ENCODE measurements at places on chromosomes 7 and 10.

GRCh38 chr7:69813637-69814240, 215.5 kb downstream of the AUTS2 start:
- no peak for ATAC-seq

DNA sequence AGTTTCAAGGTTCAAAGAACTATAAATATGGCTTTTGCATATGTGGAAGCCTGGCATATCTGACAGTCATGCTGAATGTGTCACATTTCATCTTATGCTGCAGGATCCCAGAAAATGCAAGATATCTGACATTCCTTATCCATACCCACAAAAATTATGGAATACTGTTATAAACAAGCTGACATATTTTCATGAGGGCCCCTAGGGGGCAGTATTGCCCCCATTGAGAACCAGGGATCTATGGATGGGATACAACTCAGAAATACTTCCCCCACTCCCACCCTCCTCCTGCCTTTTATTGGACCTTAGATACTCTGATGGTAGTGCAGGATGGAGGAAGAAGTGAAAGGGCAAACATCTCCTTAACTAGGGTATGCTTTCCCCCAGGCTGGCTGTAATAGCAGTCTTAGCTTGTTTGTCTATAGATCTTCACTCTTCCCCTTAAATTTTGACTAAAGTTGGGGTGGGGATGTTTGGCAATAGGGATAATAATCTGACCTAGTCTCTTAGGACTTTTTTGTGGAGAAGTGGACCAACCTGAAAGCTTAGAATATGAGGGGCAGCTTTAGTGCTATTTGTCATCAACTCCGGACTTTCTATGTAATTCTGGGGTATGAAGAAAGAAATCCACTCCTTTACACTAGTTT, 3.5 kb upstream of the GNGT1 start:
- ATAC-seq = no peak

GRCh38 chr10:33279811-33280602, 54.5 kb downstream of the NRP1 start:
- no peak for ATAC-seq

DNA sequence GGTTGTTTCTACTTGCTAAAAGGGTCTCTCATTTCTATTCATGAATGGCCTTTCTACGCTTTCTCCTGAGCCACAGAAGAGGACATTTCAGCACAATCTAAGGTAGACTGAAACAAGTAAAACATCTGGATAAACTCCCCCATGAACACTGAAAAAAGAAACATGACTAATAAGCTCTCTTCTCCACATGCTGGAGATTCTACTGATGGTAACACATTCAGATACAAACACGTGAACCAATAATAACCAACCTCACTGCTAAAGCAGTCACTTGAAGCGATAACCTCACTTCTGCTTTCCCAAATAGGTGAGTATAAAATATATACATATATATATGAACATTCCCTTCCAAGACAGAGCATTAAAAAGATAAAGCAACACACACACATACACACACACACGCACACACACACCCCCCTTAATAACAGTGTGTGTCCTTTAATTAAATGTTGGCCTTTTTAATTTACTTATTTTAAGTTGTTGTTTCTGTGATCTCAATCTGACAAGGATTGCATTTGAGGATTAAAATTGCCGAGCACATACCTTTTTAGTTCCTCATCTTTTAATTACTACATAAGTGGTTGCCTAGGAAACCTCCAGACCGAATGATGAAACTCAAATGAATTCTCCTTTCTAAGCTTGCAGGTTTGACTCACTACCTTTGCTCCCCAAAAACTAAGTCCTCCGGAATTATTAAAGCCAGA, 292.4 kb upstream of the KLF14 start:
- ATAC-seq = peak; percentile 57

GRCh38 chr7:11615174-11615573, 216.8 kb downstream of the THSD7A start:
- no peak for ATAC-seq

DNA sequence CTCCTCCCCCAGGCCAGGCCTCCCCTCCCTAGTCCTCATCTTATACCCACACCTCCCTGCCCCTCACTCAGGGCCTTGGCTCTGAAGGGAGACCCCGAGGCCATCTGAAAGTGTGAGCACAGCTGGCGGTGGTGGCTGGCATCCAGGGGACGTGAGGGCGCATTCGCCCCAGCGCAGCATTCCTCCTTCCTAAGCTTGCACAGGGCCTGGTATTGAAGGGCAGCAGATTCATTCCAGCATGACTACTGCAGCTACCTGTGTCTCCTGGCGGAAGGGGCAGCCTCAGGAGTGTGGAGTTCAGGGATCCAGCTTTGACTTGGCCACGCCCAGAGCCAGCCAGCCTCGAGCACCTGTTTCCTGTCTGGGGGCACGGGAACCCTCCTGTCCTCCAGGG, 72.6 kb downstream of the PARP12 start:
- ATAC-seq = no peak

DNA sequence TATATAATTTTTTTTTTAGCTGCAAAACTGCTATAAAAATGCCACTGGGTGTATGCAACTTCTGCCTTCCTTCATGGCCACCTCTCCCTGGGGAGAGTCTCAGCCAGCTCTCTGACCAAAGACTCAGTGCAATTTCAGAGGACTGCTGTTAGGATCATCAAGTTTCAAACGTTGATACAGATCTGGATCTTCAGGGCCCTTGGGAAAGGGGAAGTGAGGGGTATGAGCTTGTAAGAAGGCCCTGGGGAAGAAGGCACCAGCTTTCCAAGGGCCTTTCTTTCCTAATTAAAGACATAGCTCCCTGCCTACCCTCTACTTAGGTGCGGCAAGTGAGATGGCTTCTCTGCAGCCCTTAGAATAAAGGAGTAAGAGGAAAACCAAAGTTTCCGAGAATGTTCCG, 130.4 kb downstream of the CUL2 start:
- ATAC-seq = no peak

DNA sequence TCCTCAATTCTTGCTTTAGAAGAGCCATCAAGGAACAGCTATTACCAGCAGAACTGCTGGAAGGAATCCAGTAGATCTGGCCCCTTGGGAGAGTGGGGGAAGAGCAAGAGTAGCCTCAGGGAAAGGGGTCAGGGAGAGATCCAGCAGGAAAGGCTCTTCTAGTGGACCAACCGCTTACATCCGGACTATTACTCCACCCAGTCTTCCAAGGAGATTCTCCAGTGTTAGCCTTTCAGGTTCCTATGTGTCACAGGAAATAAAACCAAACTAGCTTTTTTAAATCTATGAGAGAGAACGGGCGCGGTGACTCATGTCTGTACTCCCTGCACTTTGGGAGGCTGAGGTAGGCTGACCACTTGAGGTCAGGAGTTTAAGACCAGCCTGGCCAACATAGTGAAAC, 34.3 kb downstream of the TET1 start:
- no peak for ATAC-seq
